ENCODE measurements at places on chromosomes 4 and X.

- no peak for DNase-seq
Measured at GRCh38 chr4:138938366-138938690, 77.3 kb upstream of the NOCT start.

- DNase-seq = no peak
Measured at GRCh38 chr4:137531986-137532868, at the start of gene PCDH18. TSS of gene PCDH18 (minus strand) at chr4:137532494. CDS start at chr4:137532088, 406 bp downstream.

- no peak for DNase-seq
Measured at GRCh38 chrX:122913134-122913533, 270.9 kb upstream of the GRIA3 start.

DNA sequence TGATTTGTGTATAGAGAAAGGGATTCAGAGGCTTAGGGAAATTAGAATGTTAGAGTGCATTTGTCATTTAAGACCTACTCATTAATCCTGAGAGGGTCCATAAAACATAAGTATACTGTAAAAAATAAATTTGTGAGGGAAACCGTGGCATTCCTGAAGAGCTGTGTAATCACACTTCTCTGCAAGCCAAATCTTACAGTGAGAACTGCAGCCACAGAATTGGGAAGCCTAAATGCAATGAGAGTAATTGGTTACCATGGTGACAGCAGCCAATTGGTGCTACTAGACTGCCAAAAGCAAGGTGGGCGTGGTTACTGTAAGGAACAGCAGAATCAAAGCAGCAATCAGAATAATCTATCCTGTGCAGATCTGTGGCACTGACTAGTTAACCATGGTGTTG lies 345.2 kb upstream of the GRID2 start:
- no peak for DNase-seq

GRCh38 chr4:47696823-47697222 lies 141.0 kb downstream of the CORIN start:
- DNase-seq = no peak

- DNase-seq = no peak
Measured at GRCh38 chr4:166827167-166827566, 407.1 kb downstream of the SPOCK3 start.

GRCh38 chr4:11079171-11079570 lies 349.5 kb downstream of the HS3ST1 start:
- no peak for DNase-seq

DNA sequence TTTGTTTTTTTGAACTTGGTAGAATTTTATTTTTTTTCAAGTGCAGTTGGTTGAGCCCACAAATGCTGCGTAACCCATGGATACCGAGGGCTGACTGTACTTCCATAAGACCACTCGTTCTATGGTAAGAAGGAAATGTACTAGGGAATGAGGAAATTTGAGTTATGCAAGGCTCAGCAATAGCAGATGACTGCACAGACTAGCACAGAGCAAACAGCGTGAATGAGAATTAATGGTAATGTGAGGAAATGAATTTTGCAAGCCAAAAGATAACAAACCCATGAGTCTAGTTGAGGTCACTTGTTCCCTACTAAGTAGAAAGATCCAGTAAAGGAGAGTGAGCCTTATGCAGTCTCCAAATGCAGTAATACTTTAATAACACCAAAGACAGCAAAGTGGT lies 17.4 kb downstream of the GSPT2 start:
- DNase-seq = no peak

DNA sequence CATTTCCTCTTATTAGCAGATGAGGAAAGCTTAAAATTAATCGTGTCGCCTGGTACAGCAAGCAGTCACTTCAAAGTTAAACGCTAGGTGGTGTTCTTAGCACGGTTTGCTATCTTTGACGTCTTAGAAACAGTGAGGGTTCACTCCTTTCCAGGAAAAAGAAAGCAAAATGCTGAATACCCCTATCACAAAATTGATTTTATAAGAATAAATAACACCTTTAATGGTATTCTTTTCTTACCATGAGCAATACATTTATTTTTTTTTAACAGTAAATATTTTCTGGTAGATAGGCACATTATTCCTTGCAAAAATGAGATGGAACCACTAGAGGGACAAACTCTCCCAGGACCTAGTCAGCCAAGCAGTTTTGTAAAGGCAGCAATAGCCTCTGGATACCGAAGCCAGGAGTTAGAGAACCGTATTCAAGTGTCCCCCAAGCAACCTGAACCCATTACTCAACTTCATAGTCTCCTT lies 153.9 kb downstream of the KDR start:
- DNase-seq = no peak

GRCh38 chr4:112038861-112039260 lies 106.4 kb upstream of the FAM241A start:
- no peak for DNase-seq

DNA sequence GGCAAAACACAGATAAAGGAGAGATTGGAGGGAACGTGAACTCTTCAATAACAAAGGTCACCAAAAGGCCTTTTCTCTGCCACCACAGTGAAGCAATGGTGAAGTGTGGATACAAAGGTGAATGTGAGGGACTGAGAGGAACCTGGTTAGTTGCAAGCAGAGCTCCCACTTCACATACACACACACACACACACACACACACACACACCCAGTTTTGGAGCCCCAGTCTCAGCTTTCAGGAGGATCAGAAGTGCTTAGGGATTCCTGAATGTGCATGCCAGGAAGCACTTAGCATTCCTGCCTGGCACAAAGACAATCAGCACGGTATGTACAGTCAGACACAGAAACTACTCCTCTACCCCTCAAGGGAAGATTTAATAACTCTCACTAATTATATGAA lies 71.5 kb downstream of the ARHGEF9 start:
- DNase-seq = no peak

DNA sequence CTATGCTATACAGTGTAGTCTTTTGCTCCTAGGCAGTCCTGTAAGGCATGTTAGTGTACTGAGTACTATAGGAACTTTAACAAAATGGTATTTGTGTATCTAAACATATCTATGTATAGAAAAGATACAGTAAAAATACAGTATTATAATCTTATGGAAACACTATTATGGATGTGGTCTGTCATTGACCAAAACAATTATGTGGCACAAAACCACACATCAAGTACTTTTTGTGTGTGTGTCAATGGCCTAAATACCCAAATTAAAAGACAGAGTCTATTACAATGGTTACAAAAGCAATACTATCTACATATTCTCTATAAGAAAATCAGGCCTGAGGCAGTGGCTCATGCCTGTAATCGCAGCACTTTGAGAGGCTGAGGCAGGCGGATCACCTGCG lies 610.2 kb upstream of the NDST4 start:
- no peak for DNase-seq

- no peak for DNase-seq
Measured at GRCh38 chr4:72391281-72391680, 177.7 kb downstream of the ADAMTS3 start.

GRCh38 chr4:161260819-161261218 lies 903.0 kb downstream of the FSTL5 start:
- DNase-seq = no peak

GRCh38 chr4:181528570-181529184 lies 714.5 kb upstream of the TENM3 start:
- DNase-seq = no peak

GRCh38 chrX:97841544-97842179 lies 958.0 kb downstream of the RPA4 start:
- no peak for DNase-seq

Data from activated CD4-positive, CD25-positive, alpha-beta regulatory T cell (primary cell).